ENCODE measurements at places on chromosomes 13 and 19.

DNA sequence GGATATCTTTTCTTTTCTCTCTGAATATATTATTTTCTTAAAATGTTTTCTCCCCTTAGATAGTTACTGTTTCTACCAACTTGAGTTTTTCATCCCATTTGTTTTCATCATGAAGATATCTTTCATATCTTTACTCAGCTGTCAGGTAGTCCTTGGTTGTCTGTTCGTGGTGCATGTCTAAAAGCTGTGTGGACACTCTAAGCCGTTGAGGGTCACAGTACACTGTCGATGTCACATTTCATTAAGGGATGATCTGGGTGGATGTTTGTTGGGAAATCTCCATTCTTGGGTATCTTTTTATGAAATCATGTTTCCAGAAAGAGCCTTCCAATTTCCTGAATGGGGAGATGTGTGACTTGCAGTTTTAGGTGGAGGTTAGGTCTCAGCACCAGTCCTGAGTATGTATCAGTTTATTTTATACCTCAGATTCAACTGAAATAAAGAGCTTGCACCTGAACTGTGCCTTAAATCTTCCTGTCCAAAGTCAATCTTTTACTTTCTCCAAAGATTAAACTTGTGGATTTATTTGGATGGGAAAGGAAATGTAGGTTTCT, 23.2 kb downstream of the ZMYM2 start:
- no peak for DNase-seq

DNA sequence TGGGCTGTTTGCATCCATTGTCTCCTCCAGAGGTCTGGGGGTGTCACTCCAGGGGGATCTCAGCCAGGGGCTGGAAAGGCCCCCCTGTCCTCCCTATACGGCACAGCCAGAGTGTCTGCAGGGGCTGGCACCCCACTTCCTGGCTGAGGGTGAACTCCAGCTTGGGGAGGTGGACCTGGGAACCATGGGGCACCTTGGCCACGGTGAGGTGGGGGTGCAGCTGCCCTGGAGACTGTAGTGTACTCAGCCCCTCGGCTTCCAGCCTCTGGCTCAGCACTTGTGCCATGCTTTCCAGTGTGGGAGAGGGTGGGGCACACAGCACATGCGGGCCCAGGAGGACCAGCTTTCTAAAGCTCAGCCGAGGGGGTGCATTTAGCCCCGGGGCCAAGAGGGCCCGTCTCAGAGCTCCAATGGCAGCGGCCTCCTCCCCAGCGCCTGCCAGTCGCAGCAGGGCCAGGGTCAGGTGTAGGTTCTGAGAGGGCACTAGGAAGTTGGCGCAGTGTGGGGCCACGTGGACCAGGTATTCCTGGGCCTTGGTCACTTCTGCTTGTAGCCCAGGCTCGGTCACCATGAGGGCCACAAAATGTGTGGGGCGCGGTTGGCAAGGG, 1.4 kb downstream of the LENG9 start:
- no peak for DNase-seq

GRCh38 chr19:56139847-56140582, 1.1 kb upstream of the ZNF444 start:
- no peak for DNase-seq

GRCh38 chr19:38805180-38805579, 7.6 kb downstream of the LGALS4 start:
- no peak for DNase-seq

DNA sequence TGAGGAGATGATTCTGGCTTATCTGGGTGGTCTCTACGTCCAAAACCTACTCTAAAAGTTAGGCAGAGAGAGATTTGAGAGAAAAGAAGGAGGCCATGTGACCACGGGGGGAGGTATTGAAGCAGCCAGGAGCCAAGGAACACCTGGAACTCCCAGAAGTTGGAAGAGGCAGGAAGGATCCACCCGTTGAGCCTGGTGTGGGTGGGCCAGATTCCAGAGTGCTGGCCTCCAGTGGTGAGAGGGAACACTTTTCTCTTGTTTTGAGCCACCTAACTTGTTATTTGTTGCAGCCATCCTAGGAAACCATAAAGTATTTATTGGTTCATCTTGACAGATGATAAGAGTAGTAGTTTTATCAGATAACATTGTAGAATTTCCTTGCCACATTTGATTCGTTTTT, 396.9 kb downstream of the MYO16 start:
- no peak for DNase-seq

GRCh38 chr19:34274284-34274826, 20.0 kb downstream of the GARRE1 start:
- DNase-seq: no peak

GRCh38 chr13:71030784-71031183, 836.2 kb downstream of the DACH1 start:
- no peak for DNase-seq

- no peak for DNase-seq
Observed at GRCh38 chr13:112960706-112961105, 8.3 kb upstream of the MCF2L start.

DNA sequence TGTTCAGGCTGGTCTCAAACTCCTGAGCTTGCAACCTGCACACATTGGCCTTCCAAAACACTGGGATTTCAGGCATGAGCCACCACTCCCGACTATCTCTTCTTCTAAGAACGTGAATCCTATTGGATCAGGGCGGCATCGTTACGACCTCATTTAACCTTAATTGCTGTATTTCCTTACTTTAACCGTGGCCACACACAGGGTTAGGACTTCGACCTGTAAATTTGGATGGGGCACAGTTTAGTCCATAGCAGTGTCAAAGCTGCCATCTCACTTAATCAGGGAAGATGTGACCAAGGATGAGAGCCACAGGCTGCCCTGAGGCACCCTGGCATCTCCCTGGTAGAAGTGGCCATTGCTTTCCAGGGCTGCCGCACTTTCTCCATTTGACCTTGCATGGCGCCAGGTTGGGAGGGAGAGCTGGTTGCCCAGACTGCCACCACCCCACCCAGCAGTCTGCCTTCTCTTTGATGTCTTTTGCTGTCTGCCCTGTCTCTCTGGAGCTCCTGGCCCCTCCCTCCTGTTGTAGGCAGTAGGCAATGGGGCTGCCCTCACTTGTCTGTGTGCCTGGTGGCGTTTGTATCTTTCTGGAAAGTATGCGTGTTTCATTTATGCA, 141.3 kb upstream of the RNF113B start:
- DNase-seq: no peak

DNA sequence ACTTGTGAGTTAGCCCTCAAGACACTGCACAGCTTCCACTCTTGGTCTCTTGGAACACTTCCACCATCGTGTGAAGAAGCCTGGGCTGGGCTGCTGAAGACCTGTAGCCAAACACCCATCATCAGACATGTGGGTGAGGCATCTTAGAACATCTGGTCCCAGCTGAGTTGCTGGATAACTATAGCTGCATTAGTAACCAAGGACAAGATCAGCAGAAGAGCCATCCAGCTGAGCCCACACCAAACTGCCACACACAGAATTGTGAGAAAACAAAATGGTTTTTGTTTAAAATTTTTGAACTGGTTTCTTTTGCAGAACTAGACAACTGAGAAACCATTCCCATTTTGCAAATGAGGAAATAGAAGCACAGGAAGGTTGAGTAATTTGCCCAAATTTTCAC, 56.2 kb downstream of the CCNE1 start:
- no peak for DNase-seq
